ENCODE measurements at places on chromosomes 11 and 22.

DNA sequence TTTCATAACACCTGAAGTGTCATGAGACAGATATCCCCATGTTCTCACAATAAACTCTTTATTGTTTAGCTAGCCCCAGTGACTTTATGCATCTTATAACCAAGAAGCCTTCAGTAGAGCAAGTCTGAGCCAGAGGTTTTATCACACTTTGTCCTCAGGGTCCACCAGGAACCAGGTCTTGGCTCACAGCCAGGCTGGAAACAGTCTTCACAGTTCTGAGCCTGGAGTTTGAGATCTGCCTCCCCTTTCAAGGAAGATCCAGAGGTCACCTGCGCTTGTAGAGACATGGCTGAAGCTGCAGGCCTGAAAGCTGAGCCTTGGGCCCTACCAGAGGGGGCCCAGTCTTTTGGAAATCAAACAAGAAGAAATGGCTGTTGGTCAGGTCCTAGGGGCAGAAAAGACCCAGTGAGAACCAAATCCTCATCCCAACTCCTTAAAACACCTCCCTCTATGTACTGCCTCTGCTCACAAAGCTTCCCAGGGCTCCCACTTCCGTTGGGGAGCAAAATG is 3.5 kb downstream of the RRP8 start:
- no peak for DNase-seq

GRCh38 chr11:47278769-47279168 is 8.8 kb downstream of the MADD start:
- DNase-seq, result no peak

DNA sequence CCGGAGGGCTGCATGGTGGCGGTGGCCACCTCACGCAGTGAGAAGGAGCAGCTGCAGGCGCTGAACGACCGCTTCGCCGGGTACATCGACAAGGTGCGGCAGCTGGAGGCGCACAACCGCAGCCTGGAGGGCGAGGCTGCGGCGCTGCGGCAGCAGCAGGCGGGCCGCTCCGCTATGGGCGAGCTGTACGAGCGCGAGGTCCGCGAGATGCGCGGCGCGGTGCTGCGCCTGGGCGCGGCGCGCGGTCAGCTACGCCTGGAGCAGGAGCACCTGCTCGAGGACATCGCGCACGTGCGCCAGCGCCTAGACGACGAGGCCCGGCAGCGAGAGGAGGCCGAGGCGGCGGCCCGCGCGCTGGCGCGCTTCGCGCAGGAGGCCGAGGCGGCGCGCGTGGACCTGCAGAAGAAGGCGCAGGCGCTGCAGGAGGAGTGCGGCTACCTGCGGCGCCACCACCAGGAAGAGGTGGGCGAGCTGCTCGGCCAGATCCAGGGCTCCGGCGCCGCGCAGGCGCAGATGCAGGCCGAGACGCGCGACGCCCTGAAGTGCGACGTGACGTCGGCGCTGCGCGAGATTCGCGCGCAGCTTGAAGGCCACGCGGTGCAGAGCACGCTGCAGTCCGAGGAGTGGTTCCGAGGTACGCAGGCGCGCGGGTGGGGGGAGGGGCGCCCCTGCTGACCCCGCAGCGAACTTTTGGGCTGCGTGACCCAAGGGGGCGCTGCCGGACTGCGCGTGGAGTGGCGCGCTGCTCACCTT is 670 bp downstream of the NEFH start:
- no peak for DNase-seq

- DNase-seq, result no peak
Observed at GRCh38 chr22:22703203-22703570, 58.8 kb downstream of the GGTLC2 start.

DNA sequence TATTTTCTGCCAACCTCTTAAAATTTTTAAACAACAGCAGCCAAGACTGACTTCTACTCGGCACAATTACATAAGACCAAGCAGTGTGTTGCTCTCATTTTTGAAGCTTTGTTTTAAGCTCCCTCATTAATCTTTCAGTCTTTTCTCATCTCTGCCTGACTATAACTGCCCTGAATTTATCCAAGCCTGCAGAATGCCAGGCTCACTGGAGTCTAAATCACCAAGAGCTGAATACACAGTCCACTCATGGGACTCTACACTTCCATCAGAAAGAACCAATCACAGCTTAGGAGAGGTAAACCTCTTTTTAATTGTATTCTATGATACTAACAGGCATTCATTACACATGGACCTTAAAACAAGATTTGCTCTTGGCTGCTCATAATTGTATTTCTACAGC is 178.7 kb downstream of the CADM1 start:
- no peak for DNase-seq

GRCh38 chr11:6099577-6099976 is 7.9 kb upstream of the OR56B4 start:
- DNase-seq, result no peak

DNA sequence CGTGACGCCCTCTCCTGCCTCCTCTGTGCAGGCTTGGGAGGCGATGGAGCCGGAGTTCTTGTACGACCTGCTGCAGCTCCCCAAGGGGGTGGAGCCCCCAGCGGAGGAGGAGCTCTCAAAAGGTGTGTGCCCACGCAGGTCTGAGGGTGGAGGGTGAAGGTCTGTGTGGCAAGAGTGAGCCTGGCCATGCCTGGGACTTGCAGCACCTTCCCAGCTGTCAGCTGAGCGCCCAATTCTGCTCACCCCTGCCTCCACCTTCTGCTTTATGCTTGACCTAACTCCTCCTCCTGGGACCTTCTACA is 2.5 kb downstream of the PARVG start:
- DNase-seq, result no peak

GRCh38 chr11:2890466-2891294 is 5.1 kb upstream of the CDKN1C start:
- no peak for DNase-seq

DNA sequence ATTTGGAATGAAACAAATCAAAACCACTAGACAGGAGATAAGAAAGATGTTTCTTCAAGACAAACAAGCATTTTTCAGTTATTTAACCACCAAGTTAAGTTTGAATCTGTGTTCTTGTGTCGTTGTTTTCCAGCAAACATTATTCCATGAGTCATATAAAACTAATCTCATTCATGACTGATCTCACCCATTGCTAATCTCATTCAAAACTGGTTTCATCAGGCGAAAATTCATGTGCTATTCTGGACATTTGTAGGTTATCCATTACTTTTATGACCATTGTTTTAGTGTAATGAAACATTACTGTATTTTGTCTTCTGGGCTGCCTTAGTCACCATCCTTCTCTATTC is 221.8 kb downstream of the DDX10 start:
- no peak for DNase-seq
